ENCODE measurements at places on chromosomes 7 and 10.

DNA sequence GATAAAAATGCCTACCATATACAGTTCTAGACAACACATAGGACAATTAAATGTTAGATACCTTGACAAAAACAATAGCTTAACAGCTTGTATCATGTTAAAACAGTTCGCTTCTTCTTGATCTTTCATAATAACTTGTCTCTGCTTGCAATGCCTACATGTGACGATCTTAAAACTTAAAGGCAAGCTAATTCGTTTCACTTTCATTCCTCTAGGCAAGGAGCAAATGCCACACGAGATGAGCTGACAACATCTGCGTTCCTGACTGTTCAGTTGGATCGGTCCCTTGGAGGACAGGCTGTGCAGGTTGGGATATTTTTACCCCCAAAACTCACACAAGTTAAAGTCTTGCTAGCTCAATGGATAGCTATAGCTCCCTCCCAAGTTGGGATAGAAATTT, 51.6 kb upstream of the ARL4A start:
- DNase-seq, result no peak

DNA sequence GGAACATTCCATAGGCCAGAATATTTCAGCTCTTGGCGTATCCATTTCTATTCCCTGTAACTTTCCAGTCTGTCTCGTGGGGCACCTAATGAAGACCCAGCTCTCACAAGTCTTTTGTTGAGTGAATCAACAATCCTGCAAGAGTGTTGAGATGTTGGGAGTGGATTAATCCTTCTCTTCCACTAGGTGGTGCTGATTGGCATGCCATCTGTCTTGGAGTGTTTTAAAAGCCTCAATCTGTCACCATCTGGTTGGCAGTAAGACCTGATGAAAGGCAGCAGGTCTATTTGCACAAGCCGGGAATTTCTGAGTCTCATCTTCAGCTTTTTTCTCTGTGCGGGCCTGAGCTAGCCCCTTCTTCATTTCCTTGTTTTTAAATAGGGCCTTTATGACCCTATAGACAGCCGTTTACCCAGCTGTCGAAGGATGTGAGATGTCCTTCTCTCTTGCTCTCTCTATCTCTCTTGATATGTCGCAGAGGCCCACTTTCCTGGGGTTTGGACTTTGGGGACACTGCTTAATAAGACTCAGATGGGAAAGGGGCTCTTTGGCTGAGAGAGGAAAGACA, 180.5 kb downstream of the ZNF365 start:
- DNase-seq, result no peak

DNA sequence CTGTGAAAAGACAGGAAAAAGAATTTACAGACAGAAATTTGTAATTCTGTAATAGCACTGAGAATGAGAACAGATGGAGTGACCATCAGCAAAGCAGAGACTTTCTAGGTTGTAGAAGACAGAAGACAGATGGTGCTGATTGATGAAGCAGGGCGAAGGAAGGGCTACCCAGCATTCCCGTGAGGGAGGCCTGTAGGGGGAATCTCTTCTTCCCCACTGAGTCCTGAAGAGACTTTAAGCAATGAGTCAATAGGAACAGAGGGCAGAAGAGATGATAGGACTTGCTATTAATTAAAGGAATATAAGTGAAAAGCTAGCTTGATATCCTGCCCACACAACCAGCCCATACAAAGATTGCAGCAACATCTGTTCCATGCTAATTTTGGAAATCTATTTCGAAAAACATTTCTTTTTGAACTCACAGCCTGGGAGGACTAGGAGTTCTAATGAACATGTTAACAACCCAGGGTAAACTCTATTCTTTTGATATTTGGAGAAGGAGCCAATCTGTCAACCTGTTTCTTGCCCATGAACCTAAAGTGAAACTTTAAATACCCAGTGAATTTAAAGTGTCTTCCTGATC, 44.1 kb downstream of the RALA start:
- DNase-seq, result no peak

GRCh38 chr7:74104702-74105101, 21.1 kb downstream of the LIMK1 start:
- no peak for DNase-seq

GRCh38 chr10:88617772-88618300, 31.3 kb downstream of the LIPJ start:
- DNase-seq, result no peak

DNA sequence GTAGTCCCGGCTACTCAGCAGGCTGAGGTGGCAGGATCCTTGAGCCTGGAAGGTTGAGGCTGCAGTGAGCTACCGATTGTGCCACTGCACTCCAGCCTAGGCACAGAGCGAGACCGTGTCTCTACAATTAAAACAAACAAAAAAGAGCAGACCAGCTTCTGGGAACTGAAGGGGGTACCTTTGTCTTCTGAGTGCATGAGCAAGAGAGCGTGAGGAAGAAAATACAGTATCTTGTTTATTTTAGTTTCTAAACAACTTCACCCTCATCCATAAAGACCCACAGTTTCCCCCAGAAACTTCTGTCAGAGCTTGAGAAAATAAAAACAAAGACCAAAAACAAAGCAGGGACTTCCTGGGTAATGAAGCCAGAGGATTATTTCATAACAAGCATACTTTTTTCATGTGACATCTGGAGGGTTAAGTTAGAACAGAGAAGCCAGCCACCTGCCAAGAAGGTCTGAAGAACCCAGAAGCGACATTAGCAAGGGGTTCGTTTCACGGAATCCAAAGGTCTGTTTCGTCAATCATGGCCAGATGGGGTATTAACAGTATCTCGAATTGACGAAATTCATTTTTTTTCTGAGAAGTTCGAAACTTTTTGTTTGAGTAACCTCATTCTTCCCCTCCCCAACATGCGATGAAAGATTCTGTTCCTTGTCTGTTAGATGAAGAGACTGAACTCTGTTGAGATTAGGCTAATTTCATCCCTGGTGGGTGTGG, 10.2 kb upstream of the IL2RA start:
- no peak for DNase-seq

- DNase-seq, result no peak
Observed at GRCh38 chr10:124043310-124044142, 49.9 kb downstream of the CHST15 start.

- DNase-seq, result no peak
Observed at GRCh38 chr7:82441669-82442478, 1.7 kb downstream of the CACNA2D1 start.

DNA sequence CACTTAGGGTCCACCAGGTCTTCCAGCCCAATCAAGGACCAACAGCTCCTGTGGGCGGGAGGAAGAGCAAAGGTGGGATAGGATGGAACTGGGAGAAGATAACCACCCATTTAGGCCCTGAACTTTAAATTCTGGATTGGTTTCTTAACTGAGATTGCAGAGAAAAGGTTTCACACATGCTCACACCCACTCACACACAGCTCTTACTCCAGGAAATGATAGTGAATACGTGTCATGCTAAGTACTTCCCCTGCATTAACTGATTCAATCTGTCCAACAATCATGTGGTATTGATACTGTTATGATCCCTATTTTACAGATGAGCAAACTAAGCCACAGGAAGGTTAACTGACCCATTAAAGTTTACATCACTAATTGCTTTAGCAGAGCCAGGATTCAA, 4.6 kb upstream of the CYP3A4 start:
- no peak for DNase-seq

DNA sequence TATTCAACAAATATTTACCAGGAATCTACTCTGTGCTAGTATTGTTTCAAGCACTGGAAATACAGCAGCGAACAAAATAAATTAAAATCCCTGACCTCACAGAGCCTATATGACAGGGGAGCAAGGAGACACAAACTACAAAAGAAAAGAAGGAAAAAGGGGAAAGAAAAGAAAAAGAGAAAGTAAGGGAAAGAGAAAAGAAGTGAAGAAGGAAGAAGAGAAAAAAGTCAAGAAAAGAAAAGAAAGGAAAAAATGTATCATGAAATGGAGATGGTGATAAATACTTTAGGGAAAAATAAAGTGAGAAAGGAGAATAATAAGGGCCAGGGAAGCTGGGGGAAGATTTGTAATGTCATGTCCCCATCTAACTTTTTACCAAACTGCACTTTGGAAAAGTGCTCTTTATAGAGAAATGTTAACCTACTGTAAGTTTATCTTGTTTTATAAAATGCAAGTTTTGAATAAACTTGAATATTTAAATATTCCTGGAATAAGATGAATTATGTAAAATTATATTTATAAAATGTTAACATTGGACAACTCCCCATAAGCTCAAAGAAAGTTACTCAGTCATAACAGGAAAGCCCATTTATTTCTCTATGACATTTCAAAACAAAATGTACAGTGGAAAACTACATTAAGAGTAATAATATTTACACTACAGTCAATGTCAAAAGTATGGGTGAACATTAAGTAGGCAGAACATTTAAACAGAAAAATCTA, 14.7 kb downstream of the C10orf88 start:
- DNase-seq, result no peak

GRCh38 chr10:35892526-35892925, 250.4 kb upstream of the FZD8 start:
- no peak for DNase-seq

- DNase-seq, result no peak
Observed at GRCh38 chr10:91350651-91351081, 59.5 kb upstream of the HECTD2 start.

DNA sequence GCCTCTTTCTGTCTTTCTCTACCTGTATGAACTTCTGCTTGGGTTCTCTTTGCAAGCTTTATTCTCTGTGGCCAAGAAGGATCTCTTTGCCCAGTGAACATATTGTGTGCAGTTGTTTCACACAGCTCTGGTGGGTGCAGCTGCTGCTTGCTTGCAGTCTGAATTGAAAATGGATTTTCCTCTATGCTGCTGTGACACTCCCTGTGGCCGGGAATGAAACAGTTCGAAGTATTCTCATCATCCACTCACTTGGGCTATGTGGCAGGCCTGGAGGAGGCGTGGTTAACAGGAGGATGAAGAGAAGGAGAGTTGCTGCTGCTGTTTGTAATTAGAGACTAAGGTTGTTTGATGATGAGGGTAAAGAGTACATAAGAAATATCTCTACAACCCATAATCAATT, 28.4 kb upstream of the ITGA8 start:
- DNase-seq, result no peak

GRCh38 chr10:94042001-94042833, 48.5 kb downstream of the PLCE1 start:
- no peak for DNase-seq

GRCh38 chr7:68295386-68295785, 1298.8 kb downstream of the TYW1 start:
- DNase-seq, result no peak

DNA sequence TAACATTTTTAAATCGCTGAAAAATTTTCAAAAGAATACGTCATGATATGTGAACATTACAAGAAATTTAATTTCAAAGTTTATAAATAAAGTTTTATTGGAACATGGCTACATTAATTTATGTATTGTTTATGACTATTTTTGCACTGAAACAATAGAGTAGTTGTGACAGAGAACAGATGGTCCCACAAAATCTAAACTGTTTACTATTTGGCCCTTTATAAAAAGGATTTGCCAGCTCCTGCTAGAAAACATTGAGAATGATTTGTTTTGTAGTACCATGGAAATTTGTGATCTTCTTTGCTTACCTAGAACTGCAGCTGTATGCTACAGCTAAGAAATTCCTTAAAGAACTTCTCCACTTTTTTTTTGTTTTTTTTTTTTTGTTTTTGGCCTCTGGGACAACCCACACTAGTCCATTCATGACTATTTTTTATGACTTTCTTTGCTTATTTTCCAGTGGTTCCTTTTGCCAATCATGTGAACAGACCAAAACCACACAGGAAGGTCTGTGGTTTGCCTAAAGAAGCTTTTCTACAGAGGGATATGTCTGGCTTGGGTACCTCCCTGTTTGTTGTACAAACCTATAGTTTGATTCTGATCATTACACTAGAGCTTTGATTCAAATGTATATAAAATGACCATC, 55.7 kb downstream of the ST7 start:
- no peak for DNase-seq

GRCh38 chr10:68176797-68177196, 55.1 kb downstream of the ATOH7 start:
- no peak for DNase-seq

- DNase-seq, result no peak
Observed at GRCh38 chr7:81819861-81820260, 50.0 kb upstream of the HGF start.

- no peak for DNase-seq
Observed at GRCh38 chr7:82284936-82285519, 158.5 kb downstream of the CACNA2D1 start.

- DNase-seq, result no peak
Observed at GRCh38 chr7:74325210-74325565, 36.0 kb downstream of the CLIP2 start.

GRCh38 chr7:138710536-138711385, 9.6 kb upstream of the SVOPL start:
- DNase-seq, result no peak

DNA sequence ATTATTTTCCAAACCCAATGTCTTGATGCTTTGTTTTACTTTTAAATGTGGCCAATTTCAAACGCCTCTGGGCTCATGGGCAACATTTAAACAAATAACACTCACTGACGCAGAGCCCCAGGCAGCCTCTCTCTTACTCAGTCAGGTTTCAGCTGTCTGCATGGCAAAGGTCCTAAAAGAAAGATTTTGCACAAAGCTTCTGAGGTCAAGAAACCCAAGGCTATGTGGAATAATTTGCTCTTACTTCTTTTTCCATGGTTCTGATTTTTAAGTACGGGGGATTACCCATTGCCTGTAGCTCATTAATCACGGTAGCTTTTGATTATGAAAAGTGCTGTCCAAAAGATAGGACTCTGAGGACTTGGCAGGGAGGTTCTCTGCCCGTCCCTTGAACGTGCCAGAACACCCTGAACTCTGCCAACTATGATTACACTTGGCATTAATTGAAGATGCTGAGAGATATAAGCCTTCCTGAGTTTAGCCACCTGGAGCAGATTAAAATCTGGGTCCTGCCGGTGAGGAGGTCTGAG, 14.1 kb upstream of the MSRB2 start:
- no peak for DNase-seq

GRCh38 chr7:2876031-2876731, 32.1 kb upstream of the GNA12 start:
- DNase-seq, result no peak

DNA sequence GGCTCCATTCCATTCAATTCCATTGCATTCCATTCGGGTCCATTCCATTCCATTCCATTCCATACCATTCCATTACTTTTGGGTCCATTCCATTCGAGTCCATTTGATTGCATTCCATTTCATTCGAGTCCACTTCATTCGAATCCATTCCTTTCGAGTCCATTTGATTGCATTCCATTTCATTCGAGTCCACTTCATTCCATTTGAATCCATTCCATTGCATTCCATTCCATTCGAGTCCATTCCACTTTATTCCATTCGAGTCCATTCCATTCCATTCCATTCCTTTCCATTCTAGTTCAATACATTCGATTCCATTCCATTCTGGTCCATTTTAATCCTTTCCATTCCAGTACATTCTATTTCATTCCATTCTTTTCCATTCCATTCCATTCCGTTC, 334.0 kb downstream of the ZNF33B start:
- no peak for DNase-seq

All from activated naive CD4-positive, alpha-beta T cell (primary cell).